ENCODE measurements at places on chromosomes 7 and 10. TPM values are rescaled to one million over a fixed set of nuclear protein-coding genes. Genes with fewer than 3 reads are reported as not detected.

- peak; percentile 55 for DNase-seq
Observed at GRCh38 chr10:86366033-86366901, at the start of gene GRID1. TSS of gene GRID1 (minus strand) at chr10:86366795.

- no peak for DNase-seq
Observed at GRCh38 chr10:115539142-115539762, 446.1 kb downstream of the ATRNL1 start.

- no peak for DNase-seq
Observed at GRCh38 chr10:108254089-108254488, 1089.6 kb upstream of the SORCS1 start.

GRCh38 chr10:78255796-78256638 lies 222.4 kb downstream of the RPS24 start:
- DNase-seq, result no peak

DNA sequence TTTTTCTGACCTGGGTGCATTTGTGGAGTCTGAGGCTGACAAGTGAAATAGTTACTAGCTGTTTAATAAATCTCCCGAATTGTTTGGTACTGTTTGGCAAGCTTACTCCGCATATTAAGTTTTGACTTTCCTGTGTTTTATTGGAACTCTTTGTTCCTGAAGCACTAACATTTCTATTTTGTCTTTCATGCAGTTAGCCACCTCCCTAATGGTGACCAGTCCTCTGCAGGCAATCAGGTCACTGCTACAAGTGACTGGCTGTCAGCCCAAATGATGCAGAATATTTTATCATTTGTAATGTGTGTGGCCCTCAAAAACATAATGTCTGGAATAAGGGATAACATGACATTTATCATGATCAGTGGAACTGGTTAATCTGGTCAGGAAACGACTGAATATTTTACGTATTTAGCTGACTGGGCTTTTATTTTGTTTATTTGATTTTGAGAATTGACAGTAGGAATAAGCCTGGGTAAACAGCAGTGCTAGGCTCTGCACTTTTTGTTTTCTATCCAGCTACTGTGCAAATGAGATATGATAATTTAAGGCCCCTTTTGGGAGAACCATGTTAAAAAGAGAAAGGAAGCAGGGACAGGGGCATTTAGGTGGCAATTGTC lies 82.9 kb downstream of the ST7 start:
- DNase-seq, result no peak

- DNase-seq, result no peak
Observed at GRCh38 chr7:12607134-12607533, 36.6 kb downstream of the SCIN start.

DNA sequence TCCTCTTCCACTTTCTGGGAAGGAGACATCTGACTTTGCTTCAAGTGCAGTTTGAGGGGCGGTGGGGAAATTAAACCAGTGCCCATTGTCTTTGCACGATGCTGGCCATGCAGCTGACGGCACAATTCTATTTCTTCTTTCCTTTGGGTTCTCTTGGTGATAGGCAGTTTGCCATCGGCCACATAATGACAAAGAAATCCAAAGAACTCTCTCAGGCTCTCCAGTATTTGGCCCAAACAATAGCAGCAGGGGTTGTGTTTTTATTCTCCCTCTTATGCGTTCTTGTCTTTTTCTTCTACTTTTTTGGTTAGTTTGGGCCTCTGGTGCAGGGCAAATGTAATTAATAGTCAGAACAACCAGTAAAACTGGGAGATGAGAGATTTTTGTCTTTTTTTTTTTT lies 147.0 kb downstream of the EMX2 start:
- no peak for DNase-seq

DNA sequence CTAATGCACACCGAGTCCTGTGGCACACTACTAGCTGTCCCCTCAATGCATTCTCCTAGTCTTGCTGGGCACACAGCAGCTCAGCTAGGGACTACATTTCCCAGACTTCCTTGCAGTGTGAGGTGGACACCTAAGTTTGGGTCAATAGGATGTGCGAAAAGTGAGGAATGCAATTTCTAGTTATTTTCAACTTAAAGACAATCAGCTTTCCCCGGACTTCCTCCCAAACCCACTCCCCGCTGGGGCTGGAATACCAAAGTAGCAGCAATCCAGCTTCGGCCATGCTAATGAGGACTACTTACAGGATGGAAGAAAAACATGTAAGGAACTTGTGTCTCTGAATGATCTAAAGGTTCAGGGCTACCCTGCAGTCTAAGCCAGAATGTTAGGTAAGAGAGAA lies 286.4 kb upstream of the LRRN3 start:
- no peak for DNase-seq

GRCh38 chr7:28173531-28173930 lies 7.1 kb downstream of the JAZF1 start:
- no peak for DNase-seq

DNA sequence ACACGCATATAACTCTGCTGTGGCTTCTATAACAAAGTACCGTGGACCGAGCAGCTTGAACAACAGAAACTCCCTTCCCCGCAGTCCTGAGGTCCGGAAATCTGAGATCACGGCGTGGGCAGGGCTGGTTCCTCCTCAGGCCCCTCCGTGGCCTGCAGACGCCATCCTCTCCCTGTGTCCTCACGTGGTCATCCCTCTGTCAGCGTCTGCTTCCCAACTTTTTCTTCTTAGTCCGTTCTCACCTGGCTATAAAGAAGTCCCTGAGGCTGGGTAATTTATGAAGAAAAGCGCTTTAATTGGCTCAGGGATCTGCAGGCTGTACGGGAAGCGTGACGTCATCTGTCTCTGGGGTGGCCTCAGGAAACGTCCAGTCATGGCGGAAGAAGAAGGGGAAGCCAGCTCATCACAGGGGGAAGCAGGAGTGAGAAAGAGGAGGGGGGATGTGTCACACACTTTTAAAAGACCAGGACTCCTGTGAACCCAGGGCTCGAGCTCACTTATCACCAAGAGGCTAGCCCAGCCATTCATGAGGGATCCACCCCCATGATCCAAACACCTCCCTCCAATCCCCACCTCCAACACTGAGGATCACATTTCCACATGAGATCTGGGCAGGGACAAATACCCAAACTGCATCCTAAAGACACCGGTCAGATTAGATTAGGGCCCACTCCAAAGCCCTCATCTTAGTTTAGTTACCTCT lies 91.2 kb upstream of the INSIG1 start:
- DNase-seq, result peak; percentile 86

GRCh38 chr10:111086574-111086973 lies 9.7 kb downstream of the ADRA2A start:
- DNase-seq, result no peak

DNA sequence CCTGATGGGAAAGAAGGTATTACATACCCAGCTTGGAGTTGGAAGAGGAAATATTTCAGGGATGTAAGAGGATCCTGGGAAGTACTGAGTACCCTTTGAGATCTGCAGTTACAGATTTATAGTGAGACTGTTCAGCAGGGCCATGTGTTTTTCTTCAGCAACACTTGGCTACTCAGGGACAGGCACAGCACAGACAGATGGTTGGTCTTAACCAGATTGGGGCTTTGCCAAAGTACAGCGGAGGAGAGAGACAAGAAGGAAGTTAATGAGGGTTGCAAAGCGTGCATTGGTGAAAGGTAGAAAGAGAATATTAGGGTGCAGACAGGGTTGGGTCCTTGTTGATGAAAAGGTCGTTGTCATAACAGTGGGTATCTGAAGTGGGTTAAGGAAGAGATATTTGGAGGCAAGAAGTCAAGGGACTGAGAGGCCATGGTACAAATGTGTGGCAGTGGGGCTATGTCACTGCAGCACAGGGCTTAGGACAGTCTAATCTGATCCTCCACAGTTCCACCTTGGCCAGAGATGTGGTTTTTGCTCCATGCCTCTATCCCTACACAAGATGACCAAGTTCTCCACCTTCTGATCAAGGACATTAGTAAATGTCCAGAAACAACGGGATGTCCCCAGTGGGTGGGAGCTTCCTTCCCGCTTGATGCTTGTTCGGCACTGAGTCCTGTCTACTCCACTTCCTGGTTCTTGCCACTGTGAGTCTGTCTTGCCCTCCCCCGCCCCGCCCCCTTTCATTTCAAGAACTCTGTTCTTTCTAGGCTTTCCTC lies 18.9 kb upstream of the DNAJC1 start:
- peak; percentile 4 for DNase-seq

DNA sequence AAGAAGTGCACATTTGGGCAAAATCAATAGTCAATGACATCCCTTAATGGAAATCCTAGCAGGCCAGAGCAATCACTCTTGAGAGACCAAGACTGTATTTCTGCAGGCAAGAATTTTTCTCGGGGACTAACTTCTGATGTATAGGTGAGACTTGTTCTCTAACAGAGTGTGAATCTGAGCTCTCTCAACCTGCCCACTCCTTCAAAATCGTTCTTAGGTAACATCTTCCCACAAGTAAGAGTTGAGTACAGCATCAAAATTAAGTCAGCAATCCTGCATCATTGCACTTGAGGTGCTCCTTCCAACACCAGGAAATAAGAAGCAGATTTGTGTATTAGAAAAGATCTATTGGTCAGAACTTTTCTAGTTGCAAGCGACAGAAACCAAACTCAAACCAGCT lies 25.6 kb upstream of the GFRA1 start:
- DNase-seq, result no peak

GRCh38 chr10:122648599-122649428 lies 50.8 kb downstream of the C10orf120 start:
- DNase-seq, result peak; percentile 33

- peak; percentile 68 for DNase-seq
Observed at GRCh38 chr7:157337316-157338149, 729 bp downstream of the DNAJB6 start.

DNA sequence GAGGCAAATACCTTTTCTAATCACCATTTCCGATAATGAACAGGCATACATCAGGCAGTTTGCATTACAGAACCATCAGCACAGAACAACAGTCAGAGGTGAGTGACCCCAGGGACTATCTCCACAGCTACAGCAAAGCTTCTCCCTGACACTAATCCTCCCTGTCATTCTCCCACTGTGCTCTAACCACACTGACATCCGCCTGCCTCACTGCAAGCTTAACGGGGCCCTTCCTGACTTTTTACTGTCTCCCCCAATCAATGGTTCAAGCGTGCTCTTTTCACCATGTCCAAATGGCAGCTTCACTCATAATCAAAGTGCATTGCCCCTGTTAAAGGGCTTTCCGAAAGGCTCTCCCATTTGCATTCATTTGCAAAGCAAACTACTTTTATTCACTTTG lies 196.3 kb downstream of the DNAJC1 start:
- DNase-seq, result no peak

- DNase-seq, result peak; percentile 93
Observed at GRCh38 chr7:24325708-24326107, 41.7 kb downstream of the NPY start.

DNA sequence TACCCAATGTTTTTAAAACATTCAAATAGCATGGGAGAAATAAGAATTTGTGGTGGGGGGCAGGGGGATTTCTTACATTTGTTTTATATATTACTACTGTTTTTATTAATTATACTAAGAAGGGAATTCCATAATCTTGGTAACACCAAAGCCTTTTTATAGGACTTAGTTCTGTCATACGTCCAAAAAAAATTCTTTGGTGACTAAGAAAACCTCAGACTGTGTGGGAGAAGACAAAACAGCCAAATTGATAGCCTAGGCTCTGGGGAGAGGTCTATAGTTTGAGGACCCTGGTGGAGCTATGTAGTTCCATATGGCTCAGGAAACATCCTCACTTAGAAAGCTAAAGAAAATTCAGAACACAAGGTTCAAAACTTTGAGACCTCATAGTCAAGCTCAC lies 23.4 kb downstream of the ACSM6 start:
- no peak for DNase-seq

DNA sequence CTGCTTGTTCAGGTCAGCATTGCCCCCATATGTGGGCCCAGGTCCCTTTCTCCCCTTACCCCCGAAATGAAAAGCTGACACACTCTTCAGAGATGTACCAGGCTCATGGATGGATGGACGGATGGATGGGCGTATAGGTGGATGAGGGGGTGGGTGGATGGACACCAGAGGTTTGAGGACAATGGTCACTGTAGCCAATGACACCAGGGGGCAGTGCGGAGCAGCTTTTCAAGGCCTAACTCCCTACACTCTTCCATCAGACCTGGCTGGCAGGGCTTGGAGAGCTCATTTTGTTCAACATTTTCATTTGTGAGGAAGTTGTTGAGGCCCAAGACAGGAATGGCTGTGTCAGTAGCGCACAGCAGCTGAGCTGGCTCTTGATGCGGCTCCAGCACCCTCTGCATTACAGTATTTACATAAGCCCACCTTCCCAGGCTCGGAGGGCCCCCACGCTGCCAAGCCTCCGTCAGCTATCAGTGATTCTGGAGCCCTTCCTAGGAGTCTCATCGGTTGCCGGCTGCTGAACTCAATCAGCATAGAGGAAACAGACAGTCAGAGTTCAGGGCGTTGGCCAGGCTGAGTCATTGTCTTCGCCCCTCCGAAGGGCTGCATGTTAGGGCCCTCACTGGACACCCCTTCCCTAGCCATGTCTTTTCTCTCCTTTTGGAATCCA lies 11.6 kb upstream of the FFAR4 start:
- DNase-seq, result peak; percentile 77

DNA sequence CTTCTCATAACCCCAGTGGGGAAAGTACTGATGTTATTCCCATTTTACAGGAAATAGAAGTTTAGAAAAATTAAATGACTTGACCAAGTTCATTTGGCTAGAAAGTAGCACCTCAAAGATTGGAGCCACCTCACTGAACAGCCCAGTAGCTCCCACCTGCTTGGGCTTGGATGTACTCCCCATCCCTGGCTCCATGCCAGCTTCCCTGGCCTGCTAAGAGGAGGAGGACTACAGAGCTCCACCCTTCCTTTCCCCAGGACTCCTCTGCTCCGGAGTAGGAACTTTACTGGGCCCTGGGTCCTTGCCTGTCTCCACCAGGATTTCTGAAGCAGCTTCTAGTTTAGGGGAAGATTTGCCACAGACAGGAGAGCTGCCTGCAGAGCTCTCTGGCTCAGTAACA lies 3.1 kb downstream of the HPS6 start:
- DNase-seq, result no peak

DNA sequence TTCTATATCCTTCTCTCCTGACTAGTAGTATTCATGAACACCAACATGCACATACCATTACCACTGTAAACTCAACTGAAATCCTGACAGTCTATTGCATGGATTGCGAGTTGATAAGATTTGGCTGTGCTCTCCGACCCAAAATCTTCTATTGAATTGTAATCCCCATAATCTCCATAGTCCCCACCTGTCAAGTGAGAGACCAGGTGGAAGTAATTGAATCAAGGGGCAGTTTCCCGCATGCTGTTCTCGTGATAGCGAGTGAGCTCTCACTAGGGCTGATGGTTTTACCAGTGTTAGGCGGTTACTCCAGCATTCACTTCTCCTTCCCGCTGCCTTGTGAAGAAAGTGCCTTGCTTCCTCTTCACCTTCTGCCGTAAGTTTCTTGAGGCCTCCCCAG lies 261.8 kb downstream of the PHF14 start:
- DNase-seq, result no peak

The AASS gene
- not detected for total RNA-seq

The FXYD4 gene
- total RNA-seq, result not detected

The SAMD9L gene
- total RNA-seq, result 5.4 TPM

The CUL2 gene
- 40.4 TPM for total RNA-seq

The TMEM196 gene
- not detected for total RNA-seq

The LRIT1 gene
- total RNA-seq, result not detected

The HYAL4 gene
- total RNA-seq, result not detected

The PTF1A gene
- total RNA-seq, result not detected

The CYP2C19 gene
- not detected for total RNA-seq

The MMD2 gene
- total RNA-seq, result not detected

The GALNT17 gene
- total RNA-seq, result not detected

The MICALL2 gene
- 5.5 TPM for total RNA-seq
